ENCODE measurements at places on chromosomes 7 and 10.

DNA sequence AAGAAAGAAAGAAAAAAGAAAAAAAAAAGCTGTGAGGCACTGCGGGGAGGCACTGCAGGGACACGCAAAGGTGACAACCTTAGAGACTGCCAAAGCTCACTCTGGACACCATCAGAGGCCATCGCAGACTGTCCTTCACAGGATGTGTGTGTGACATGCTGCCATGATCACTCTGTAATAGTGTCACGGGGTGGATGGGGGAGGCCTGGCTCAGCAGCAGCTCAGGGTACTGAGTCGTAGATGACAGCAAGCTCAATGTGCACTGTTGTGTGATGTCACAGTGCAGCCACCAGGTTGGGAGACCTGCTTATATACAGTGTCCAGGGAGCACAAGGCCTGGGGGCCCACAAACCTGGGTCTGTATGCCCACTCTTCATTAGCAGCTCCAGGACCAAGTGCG lies 83.3 kb downstream of the SLIT1 start:
- DNase-seq = no peak

GRCh38 chr10:49109669-49110340 lies 5.5 kb downstream of the VSTM4 start:
- DNase-seq = peak; percentile 89

DNA sequence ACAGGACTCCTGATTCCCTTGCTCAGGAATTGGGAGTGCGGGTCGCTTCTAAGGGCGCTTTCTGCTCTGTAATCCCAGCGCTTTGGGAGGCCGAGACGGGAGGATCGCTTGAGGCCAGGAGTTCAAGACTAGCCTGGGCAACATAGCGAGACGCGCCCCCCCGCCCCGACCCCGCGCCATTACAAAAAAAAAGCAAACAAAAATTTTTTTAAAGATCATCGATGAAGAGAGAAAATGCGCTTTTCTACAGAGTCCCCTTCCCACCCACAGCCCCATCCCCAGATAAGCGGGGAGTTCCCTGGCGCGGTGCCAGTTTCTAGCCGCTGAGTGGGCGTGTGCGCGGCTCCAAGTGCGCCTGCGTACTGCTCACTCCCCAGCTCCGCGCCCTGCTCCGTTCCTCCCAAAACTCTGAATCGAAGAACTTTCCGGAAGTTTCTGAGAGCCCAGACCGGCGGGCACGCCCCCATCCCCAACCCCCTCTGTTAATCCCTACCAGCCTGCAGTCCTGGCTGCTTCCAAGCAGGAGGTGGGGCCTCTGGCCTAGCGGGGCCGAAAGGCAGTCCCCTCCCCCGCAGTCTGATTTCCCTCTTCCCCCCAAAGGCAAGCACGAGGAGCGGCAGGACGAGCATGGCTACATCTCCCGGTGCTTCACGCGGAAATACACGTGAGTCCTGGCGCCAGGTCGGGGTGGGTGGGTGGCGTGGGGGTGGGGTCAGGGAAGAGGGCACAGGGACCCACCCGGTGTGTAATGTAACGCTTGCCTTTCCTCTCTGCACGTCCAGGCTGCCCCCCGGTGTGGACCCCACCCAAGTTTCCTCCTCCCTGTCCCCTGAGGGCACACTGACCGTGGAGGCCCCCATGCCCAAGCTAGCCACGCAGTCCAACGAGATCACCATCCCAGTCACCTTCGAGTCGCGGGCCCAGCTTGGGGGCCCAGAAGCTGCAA lies 1.0 kb downstream of the HSPB1 start:
- DNase-seq = peak; percentile 94

DNA sequence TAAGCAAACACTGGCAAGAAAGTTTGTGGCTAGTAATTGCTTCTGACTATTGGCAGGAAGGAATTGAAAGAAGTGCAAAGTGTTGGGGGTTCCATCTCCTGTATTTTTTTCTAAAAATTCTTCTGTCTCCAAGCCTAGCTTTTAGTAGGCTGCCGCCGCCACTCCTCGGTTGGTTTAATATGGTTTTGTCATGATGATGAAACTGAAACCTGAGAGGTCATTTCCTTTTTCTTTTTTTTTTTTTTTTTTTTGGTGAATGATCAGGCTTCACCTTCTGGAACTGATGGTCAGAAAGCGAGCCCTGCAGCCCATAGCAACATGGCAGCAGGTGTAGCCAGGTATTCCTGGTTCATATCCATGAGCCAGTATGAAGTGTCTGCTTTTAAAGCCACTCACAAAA lies 75.3 kb upstream of the AGBL3 start:
- DNase-seq = no peak

DNA sequence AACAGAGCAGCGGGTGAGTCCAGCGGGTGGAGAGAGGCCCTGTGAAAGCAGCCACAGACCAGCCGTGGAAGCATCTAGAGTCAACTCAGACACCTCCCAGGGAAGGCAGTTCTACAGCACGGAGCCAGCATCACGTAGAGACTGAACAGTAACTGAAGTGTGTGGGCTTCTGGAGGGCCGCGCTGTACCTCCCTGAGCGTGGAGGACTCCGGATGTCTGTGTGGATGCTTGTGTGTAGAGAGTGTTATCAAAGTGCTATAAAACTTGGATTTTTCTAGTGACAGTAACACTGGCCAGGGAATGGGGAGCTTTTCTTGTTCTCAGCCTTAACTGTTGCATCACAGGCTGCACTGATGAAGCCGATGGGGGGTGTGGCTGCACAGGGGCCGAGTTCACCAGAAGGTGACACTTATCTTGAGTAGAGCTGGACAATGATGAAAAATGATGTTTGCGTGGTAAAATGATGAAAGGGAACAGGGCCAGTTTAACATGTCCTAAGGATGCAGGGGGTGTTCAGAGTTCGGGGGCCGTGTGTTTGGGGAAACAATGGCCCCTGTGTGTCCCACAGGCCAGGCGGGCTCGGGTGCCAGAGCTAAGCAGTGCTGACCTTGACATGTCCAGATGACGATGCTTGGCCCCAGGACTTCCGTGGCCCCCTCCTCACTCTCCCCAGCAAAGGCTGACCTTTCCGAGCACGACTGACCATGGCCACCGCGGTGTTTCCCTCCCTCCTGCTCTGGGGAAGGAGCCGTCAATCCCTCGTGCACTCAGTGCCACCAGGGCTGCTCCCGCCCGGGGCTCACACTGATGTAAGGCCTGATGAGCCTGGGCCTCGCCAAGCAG lies 21.9 kb downstream of the MNX1 start:
- no peak for DNase-seq

DNA sequence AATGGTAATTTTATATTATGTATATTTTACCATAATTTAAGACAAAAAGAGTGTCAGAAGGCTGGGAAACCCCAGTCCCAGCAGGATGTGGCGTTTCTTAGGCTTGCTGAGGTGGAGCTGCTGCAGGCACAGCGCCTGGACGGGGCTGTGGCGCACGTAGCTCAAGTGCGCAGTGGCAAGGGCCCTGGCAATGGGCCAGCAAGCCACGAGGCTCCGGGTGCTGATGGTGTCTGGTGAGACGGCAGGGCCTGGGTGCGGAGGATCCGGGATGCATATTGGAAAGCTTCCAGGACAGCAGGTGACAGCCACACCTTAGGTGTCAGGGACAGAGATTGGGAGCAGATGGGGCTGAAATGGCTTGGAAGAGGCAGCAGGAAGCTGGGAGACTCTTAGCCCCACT lies 37.2 kb downstream of the CLEC2L start:
- no peak for DNase-seq

DNA sequence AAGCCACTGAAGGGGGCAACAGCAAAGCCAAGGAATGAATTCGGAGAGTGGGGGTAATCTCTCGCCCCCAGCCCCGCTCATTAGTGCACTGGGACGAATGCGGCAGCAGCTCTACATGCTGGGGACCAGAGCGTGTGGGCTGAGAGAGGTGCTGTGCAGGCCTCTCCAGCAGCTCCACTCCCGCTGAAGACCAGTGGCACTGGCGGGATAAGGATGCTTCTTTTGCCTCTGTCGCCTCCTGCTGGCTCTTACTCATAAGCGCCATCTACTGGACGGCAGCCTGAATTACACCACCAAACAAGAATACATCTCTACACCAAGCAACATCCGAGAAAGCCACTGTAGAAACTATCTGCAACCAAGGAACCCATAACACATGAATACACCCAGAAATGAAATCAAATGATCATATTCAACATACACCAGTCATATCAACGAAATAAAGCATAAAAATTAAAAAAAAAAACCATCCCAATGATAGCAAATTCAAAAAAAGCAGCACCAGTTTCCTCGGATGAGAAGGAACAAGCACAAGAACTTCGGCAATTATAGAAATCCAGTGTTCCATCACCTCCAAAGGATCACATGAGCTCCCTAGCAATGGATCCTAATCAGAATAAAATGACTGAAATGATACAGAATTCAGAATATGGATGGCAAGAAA lies 79.0 kb upstream of the TMEM168 start:
- peak; percentile 47 for DNase-seq

- DNase-seq = peak; percentile 81
Measured at GRCh38 chr10:11986593-11987216, 55.9 kb downstream of the UPF2 start.

DNA sequence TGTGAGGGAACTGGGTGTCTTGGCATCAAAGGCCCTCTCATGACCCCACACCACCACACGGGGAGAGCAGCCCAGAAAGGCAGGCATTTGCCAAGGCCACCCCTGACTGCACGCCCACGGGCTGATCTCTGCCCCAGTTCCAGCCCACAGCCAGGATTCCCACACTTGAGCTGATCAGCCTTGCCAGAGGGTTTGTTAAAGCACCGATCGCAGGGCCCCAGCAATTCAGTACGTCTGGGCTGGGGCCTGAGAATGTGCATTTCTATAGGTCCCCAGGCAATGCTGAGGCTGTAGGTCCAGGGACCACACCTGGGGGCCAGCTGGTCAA lies 103.9 kb downstream of the TNS3 start:
- no peak for DNase-seq

- peak; percentile 91 for DNase-seq
Measured at GRCh38 chr7:80722616-80723195, 84.3 kb downstream of the CD36 start.

GRCh38 chr7:7765422-7765821 lies 47.0 kb upstream of the RPA3 start:
- DNase-seq = no peak

- peak; percentile 23 for DNase-seq
Measured at GRCh38 chr10:17200001-17200911, 1.2 kb downstream of the TRDMT1 start.

DNA sequence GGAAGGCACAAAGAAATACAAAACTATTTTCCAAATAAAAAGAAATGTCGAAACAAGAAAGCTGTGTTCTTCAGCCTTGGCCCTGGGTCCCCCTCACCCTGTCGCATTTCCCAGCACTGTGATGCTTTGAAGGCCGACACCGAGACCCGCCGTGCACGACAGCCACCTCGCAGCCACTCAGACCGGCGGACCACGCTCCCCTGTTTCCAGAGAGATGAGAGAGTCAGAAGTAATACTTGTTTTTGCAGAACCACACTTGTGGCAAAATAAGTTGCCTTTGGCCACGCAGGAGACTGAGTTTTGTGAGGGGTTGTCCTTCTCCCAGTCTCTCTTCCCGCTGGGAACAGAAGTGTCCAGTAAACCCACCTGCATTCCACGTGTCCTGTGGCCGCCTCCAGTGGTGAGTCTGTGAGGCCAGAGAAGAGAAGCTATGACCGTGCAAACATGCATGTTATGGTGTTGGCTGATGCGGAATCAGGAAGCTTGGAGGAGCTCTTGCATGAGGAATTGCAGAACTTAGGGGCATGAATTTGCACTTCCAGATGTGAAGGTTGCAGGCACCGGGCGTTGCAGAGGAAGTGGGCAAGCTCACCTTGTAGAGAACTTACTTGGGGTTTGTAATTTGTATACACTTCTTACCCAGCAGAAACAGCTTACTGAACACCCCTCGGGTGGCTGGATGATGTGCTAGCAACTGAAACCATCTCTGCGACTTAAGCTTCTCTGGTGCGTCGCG lies 194.5 kb downstream of the EBF3 start:
- DNase-seq = no peak

- DNase-seq = no peak
Measured at GRCh38 chr7:34709771-34710170, 51.8 kb downstream of the NPSR1 start.

DNA sequence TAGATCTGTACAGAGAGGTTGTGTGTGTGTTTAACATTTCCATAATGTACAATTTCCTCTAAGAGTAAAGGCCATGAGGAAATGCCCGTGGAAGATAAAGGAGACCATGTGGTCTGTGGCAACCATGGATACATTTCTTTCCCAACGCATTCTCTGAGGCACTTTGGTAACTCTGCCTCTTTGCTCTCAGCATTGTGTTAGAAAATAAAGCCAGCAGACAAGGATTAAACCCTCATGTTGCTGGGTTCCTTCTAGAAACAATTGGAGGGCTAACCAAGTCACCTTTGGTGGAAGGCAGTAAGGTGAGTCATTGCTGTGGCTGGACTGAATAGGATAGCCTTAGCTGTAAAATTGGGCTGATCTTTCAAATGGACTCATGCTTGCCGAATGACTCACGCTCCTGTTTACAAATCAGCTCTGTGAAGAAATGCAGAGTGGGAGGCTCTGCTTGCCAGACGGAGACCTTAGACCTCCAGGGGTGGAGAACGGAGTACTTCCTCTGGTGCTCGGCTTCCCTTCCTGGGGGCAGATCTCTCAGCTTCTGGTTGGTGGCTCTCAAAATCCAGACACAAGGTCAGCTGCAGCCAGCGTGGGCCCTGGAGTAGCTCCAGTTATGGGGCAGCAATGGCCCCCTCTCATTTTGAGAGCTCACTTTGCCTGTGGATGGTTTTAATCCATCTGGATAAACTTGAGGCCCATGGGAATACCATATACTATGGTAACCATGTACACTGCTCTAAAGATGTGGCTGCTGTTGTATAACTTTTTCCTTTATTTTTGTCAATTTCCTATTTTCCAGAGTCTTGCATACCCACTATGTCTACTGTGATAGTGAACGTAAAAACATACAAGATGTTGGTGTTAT lies 137.3 kb downstream of the TCF7L2 start:
- DNase-seq = peak; percentile 96

DNA sequence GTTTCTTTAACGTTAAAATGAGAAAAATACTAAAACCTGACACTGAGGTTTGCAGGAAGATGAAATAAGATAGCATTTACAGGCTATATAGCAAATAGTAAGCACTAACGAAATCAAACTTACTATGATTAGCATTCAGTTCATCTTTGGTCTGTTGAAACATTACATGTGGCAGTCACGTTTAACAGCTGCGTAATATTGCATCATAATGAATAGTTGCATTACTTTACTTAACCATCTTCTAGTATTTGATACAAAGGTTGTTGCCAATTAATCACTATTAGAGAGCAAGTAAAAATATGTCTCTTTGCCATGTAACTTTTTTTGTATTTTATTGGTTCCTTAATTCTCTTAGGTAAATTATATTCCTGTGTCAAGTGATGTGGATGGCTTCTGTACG lies 131.8 kb upstream of the GHITM start:
- DNase-seq = no peak

DNA sequence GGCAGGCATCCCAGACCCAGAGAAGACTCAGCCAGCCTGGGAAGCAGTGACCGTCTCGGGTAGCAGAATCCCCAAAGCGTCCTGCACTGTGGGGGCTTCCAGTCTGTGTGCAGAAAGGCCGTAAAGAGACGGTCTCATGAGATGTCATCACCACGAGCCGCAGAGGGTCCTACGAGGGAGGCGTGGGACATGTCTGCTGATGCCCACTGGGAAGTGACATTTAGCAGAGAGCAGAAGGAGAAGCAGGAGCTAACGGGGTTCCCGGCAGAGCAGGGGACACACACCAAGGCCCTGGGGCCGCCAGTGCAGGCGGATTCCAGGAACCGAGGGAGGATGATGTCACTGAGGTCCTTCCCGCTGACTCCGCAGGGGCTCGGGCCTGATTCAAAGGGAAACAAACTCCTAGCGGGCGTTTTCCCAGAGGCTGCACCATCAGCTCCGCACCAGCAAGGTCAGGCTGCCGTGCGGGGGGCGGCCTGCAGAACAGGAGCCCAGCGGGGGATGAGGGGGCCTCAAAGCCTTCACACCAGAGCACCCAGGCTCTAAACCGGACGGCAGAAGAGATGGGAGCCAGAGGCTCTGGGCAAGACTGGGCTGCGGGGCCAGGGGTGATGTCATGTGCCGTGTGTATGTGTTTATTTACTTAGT lies 85.4 kb upstream of the PDGFA start:
- DNase-seq = no peak
